ENCODE measurements at places on chromosomes 7 and 10.

DNA sequence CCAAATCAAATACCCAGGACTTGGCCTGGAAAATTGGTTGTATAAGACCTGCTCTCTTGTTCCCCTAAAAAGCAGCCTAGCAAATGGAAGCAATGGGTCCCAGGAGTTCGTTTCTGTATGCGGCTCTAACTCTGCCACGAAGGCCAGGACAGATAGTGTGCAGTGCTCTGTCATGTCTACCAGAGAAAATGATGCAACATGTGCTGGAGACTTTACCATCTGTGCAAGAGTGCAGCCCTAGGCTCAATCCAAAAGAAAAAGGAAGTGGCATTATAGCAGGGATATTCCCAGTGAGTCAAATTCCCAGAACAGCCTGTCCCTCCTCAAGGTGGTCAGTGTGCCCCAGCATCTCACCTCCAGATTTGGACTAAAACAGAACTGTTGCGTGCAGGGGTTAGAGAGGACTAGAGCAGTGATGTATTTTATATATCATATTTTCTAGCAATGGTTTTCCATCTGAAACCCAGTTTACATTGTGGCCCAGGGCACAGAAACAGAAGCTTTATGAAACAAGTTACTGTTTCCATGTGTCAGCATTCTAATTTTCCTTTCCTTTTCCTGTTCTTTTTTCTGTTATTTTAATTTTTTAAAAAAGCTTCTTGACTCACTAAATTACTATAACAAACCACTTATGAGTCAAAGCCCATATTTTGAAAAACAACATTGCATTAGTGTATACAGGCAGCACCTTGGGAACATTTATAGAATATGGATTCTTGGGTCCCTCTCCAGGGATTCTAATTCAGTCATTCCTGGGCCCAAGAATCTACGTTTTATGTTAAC lies 311.2 kb downstream of the RNLS start:
- peak; percentile 39 for DNase-seq

DNA sequence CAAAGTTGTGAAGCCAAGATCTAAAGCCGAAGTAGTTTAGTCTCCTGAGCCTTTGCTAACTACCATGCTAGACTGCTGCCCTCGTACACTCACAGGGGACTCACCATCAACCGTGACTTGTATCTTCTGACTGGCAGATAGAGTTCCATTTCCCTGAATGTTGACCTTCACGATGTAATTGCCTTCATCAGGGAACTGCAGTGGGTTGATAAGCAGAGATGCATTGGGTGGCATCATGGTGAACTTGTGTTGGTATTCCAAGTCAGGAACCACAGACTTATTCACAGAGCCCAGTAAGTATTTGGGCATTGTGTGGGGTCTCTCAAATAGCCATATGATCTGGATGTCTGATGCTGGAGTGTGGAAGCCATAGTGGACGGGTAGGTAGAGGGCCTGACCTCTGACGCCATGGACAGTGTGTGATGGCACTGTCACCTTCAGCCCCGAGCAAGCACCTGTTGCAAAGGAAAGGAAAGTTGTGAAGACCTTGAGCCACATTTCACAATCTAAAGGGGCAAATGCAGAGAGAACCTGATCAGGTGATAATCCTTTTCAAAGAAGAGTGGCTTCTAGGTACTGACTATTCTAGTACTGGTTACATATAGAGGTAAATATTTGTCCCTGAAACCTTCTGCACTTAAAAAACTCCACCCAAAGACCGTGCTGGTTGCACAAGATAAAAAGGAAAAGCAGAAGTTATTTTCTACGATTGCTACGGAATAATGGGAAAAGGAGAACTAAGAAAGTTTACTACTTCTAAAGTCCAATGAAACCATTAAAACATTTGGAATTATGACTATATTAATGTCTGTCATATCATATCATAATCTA lies 7.1 kb downstream of the HEPACAM2 start:
- DNase-seq = no peak

DNA sequence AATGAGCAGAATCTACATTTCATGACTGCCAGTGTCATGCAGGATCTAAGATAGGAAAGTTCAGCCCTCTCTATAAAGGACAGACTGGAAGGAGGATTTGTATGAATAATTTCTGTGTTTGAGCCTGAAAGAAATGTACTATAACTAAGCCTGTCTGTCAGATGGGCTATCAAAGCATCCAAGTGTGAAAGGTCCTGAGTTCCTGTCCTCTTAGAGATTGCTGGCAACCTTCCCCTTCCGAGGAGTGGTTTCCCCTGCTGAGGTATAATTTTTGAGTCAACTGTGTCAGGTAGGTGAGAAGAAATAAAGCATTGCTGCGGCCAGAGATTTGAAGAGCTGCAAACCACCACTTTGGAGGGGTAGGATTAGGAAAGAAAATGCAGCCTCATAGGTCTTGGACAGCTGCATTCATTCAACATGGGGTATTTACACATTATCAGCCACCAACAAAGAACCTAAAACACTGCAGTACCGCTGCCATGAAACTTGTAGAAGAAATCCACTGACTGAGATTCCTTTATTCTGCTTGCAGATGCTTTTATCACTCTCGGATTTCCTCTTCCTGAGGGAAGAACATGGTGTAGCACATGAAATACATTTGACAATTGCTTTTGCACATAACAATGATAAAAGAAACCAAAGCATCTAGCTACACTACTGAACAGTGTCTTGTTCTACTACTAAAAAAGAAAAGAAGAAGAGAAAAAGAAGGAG lies 189.1 kb downstream of the DGKI start:
- DNase-seq = no peak

- DNase-seq = no peak
Measured at GRCh38 chr7:90618876-90619275, 22.8 kb downstream of the CDK14 start.

DNA sequence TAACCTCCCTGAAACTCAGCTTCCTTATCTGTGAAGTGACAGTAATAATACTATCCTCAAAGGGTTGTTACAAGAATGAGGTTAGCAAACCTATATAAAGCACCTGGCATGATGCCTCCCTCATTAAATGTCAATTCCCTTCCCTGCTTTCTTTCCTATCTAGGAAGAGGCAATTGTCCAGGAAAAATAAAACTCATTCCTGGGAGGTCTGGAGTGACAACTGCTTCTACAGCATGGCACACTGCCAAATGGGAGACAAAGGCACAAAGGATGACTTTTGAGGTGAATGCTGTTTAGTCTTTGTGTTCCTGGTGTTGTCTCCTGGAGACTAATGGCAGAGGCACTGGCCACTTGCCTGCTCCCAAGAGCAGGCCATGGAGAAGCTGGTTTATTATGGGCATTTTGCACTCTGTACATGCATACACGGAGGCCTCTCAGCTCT lies 32.2 kb upstream of the PDE1C start:
- no peak for DNase-seq

DNA sequence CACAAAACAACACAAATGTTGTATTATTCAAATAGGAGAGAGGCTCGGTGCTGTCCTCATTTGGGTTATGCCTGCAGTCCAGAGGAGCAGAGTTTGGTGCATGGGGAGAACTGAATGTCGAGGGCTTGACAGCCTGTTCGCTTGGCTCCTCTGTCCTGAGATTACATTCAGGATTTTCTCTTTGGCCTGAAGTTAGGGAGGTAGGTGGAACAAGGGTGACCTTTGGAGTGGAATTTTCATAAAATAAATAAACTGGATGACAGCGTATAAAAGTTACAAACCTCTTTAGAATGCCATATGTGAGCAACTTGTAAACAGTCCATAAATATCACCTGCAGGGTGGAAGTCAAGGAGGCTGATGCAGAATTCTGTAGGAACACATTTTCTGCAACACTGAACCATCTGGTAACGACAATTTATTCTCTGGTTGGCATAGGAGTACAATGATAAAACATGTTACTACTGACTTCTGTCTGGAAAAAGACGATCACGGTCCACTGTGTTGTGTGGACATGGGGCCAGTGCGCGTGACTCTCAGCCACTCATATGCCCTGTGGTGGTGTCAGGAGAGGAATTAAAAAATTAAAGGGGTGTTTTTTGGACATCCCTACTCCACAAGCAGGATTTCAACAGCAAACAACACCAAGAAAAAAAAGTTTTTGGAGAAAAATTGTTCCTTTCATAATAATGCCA lies 33.2 kb downstream of the NRP1 start:
- no peak for DNase-seq

GRCh38 chr10:52379287-52379686 lies 65.2 kb downstream of the DKK1 start:
- DNase-seq = no peak

DNA sequence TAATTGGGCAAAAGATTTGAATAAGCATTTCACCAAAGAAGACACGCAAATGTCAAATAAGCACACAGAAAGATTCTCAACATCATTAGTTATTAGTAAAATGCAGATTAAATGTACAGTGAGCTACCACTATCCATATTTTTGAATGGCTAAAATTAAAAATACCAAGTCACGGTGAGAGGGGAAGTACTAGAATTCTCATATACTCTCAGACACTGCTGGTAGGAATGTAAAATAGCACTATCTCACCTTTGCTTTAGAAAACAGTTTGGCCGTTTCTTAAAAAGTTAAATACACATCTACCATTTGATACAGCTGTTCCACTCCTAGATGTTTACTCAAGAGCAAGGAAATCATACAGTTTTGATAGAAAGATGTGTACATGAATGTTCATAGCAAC lies 115.8 kb upstream of the CELF2 start:
- DNase-seq = no peak

DNA sequence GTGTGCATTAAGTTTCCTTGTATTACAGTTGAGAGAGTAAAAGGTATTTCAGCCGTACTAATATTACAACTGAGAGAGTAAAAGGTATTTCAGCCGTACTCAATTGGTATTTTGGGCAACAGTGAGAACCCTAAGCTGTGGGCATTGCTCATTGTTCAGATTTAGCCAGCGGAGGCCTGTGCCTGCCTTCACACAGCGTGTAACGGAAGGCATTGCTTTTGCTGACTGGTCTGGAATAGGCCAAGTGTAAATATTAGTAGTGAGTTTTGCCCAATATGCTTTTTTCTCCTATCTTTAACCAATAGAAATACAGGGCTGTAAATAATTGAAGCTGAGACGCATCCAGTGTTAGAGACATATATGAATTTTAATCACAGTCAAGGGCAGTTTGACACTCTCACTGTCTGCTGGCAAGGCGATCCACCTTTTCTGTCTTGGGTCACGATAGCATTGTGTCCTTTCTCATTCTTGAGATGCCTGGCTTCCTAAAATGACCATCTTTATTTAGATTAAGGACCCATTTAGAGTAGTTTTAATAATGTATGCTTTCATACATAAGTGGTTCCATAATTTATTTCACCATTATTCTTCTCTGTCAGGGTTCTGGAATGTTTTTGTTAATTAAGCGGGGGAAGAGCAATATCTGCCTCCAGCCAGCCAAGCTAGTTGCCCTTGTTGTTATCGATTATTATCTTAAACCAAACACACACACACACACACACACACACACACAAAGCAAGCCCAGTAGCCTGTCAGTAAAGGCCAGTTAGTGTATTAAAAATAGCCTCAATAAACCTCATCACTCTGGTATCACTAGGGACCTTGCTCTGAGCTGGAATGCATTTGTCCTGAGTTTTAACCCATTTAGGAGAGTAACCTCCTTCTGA lies 130.7 kb downstream of the CELF2 start:
- DNase-seq = no peak

DNA sequence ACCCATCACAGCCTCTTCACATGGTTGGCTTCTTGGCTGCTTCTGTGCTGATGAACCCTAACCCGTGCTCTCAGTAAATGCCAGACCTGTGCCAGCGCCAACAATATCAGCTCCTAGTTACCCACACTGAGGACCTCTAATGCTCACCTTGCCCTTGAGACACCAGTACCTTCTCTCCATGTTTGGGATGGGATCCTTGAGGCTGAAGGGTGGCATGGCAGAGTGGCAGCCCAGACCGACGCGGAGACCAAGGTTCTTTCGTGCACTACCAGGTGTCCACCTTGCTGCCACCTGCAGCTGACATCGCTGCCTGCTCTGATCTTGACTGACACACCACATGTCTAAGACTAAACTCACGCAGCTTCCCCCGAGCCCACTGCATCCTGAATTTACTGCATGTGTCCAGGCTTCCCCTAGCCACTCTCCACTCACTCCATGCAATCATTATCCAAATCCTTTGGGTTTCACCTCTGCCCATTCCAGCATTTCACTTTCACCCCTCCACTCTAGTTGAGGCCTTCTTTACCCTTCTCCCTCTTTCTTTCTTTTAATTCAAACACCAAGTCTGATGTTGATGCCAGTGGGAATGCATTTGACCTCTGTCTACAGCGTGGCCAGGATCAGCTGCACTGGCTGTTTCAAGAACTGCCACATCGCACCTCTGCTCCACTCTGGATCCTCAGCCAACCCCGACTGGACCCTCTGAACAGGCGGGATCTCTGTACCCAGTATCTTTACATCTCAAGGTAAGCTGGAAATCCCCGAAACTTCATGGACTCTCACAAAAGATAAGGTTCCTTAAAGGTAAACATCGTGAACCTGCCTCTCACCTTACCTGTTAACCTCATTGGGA lies 294.9 kb downstream of the GLRX3 start:
- no peak for DNase-seq

DNA sequence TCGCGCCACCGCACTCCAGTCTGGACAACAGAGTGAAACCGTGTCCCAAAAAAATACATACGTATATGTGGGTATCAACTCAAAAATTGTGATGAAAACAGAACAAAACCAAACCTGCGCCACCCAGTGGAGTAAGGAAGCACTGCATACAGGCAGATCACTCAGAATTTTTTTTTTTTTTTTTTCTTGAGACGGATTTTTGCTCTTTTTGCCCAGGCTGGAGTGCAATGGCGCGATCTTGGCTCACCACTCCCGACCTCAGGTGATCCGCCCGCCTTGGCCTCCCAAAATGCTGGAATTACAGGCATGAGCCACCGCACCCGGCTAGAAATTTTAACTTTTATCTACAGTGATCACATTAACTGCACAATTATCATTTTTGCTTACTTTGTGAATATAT lies 9.1 kb upstream of the TMEM236 start:
- peak; percentile 38 for DNase-seq
